ENCODE measurements at places on chromosomes 1 and 21. TPM values are rescaled to one million over a fixed set of nuclear protein-coding genes. Genes with fewer than 3 reads are reported as not detected.

GRCh38 chr1:244450597-244451538 is 841 bp downstream of the ADSS2 start:
- DNase-seq = peak; percentile 62

Gene KCNK2
- not detected for total RNA-seq

GRCh38 chr1:66642992-66643391 is 109.0 kb downstream of the SGIP1 start:
- no peak for DNase-seq

DNA sequence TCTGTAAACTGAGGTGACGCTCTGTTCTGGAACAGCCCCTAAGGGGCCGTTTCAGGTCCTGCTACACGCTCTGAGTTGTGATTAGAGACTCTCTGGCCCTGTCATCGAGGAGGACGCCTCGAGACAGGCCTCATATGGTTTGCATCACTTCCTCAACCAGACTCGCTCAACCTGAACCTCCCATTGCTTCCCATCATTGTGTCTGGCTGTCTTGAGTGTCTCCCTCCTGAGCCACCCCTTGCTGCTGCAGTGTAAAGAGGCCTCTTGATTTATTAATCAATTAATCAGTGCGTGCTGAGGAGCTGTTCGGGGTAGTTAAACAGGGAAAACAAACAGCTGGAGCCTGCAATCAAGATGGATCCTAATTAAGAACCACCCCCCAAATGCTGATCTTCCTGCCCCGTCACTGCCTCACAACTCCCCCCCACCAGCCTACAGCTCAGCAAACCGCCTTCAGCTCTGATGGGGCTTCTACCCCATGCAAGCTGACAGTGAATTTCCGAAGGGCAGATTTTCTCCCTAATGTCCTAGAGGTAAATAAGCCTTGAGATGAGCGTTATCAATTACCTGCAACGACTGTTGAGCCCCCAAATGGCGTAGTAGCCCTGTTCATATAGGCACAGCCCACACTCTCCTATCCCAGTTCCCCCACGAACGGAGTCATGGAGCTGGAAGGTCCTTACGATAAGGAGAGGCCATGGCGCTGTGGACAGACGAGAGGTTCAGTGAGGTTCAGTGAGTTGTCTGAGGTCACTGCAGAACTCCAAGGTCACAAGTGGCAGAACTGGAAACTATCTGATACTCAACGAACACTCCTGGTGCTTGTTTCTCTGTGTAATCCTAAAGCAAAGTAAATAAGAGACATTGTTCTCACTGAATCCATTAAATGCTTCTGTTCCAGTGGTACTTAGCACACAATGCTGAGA is 210.6 kb downstream of the KIF26B start:
- no peak for DNase-seq

DNA sequence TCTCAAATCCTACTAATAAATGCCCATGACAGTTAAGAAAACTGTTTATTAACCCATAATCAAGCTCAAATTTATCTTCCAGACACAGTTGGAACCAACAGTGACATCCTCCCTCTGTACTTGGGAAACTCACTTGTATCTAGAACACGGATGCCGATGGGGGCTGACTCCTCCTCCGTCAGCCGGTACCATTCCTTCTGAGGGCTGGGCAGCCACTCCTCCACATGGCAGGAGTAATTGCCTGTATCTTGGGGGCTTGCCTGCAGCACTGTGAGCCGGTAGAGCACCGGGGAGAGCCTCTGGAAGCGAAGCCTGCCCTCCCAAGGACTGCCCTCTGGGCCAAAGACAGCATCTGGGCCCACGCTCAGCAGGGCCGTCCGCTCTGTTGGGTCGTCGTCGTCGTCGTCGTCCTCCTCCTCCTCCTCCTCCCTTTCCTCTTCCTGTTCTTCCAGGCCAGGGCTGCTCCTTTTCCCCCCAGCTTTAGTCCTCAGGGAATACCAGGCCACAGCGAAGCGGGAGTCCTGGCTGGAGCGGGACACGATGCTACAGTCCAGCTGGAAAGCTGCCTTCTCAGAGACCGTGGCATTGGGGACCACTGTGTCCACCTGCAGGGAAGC is 8.5 kb upstream of the CD58 start:
- no peak for DNase-seq

GRCh38 chr1:236659792-236660587 is 26.3 kb upstream of the ACTN2 start:
- no peak for DNase-seq

DNA sequence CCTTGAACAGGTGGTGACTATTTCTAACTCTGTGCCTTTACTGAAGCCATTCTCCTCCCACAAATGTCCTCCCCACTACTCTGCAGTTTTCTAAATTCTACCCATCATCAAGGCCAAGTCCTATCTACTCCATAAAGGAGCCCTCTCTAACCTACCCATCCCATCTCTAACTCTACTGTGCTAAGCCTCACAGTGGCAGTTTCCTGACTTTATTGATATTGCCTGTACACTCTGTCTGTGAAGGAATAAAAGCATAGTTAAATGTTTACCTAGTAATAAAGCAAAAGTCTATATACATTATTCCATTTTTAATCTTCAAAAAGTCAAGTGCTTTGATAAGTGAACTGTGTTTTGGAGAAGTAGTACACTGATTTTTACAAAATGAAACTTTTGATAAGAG is 178.4 kb upstream of the HMCN1 start:
- no peak for DNase-seq

Gene ZBTB8B
- total RNA-seq = not detected

DNA sequence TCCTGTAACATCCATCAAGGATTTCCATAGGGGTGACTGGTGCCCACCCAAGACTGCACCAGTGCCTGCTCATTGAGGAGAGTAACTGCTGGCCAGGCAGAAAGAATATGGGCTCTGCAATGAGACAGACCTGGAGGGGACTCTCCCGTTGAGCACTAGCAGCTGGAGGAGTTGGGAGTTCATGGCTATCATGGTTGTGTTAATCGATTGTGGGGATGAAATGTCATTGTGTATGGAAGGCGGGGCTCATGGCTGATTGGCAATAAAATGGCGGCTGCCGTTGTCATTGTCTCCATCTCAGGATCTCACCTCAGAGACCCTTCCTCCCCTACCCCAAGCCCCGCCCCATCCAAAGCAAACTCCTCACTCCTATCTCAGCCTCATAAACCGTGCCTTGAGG is 3.9 kb downstream of the TMEM125 start:
- DNase-seq = no peak

DNA sequence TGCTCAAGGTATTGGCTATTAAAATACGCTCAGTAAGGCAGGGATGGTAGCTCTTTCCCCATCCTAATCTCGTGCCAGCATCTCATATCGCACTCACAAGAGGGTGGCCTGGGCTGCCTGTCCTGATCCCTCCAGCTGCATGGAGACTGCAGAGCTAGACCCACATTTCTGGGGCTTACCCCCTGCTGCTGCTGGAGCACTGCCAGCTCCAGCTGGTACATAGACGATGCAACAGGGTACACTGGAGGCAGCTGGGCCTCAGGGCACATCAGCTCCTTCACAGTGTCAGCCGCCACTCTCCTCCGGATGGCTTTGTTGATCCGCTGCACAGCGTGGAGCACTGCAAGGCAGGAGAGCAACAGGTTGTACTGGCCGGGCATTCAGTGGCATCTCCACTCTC is 16.0 kb downstream of the IQGAP3 start:
- DNase-seq = peak; percentile 50

- no peak for DNase-seq
Measured at GRCh38 chr1:197464044-197464443, 196.0 kb downstream of the CRB1 start.

Gene SAMSN1
- 0.13 TPM for total RNA-seq

Gene UMODL1
- total RNA-seq = 0.79 TPM

DNA sequence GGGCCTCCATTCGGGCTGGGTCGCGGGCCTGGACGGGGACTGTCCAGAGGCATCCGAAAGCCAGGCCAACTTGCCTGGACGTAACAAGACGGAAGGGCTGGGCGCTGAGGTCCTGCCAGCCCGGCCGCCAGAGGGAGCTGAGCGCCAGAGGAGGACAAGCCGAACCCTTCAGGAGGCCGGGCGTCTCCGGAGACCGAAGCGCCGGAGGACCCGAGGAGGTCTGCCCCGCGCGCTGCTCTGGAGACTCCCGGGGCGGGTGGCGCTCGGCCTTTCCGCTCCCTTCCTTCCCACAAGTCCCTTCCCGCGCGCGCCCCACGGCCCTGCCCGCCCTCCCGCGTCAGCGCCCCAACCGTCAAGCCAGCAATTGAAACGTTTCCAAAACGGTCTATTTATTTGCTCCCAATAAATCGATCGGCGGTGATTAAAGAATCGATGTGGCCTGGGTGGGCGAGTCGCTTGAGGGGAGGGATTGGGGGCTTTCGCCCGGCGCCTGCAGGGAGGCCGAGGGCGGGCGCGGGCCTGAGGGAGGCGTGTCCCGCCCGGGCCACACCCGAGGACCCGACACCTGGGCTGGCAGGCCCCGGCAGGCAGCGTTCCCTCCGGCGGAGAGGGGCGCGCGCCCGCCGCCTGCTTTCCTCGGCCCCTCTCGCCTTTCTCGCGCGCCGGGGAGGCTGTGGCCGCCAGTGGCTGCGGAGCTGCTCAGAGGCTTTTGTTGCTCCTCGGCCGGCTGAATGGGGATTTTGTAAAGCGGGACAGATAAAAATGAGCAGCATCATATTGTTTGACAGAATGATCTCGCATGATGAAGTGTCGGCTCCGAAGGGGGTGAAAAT is 5.2 kb upstream of the FOXD3 start:
- peak; percentile 49 for DNase-seq

DNA sequence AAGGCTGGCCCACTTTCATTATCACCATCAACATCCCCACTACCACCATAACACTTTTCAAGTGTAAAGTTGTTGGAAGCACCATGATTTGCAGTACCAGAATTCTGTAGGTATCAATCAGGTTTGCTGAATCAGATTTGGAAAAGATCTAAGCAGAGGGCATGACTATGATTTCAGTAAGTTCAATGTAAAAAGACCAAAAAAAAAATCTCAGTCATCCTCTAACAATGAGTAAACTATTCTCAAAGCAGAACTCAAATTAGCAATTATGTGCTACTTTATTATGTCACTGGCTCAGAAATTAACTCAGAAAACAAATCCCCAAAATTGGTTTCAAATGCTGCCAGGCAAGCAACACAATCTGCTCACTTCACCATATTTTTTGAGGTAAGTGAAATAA is 187.8 kb upstream of the HP1BP3 start:
- DNase-seq = no peak
